NCI-H2081 (cell line): ENCODE measurements at places on chromosomes 4 and X.

- DNase-seq = peak; percentile 7
Observed at GRCh38 chr4:155119006-155119405, 89.4 kb upstream of the NPY2R start.

GRCh38 chr4:112127048-112127637 lies 18.1 kb upstream of the FAM241A start:
- DNase-seq = no peak

DNA sequence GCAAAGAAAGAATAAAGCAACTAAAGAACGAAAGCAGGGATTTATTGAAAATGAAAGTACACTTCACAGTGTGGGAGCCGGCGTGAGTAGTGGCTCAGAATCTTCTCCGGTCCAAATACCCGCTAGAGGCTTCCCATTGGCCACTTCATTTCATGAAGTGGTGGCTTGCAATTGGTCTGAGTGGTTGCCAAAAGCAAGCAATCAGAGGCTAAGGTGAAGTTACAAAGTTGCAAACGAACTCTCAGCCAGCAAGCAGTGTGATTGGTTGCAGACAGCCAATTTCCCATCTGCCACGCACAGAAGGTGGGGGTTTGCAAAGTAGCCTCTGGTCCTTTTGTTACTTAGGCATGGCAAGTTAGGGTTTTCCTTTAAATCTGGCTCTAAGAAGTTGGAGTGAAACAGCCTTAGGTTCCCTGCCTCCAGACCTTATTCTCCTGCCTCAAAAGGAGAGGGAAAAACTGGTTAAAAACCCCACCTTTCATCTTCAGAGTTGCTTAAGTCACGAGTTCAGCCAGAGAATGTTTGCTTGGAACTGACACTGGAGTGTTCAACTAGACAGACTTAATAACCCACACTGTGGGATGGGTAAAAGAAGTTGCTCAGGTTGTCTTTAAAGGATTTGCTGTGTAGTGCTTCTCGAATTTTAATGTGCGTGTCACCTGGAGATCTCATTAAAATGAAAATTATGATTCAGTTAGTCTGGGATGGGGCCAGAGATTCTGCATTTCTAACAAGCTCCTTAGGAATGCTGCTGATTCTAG lies 6.9 kb upstream of the CLOCK start:
- DNase-seq = no peak

DNA sequence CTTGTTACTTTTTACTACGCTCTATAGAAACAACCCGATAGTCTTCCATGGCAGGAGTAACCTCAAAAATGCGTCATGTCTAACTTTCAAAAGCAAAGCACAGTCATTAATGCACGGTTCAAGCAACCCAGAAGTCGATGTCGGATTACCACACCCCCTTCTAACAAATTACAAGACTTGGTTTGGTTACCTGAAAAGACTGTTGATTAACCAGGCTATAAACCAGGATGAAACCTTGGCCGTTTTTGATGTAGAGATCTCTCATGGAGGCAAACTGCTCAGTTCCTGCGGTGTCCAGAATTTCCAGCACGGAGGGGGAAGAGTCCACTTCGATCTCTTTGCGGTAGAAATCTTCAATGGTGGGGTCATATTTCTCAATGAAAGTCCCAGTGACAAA lies 2.4 kb downstream of the RAP2C start:
- DNase-seq = no peak
